ENCODE measurements at places on chromosomes 3 and 15.

DNA sequence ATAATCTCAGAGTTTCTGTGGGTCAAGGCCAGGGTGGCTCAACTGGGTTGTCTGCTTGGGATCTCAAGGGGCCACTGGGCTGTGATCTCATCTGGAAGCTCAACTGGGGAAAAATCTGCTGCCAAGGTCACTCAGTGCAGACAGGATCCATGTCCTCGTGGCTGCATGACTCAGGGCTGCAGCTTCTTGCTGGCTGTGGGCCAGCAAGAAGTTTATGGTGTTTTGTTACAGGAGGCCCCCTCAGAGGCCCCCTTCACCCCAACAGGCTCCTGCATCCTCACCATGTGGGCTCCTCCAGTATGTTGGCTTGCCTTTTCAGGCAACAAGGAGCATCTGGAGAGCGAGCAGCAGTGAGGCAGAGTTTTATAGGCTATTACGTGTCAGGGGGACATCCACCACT, 14.6 kb downstream of the OCA2 start:
- DNase-seq, result no peak

- DNase-seq, result no peak
Observed at GRCh38 chr3:109026821-109027220, 73.1 kb upstream of the GUCA1C start.

GRCh38 chr3:137761099-137761562, 3.0 kb upstream of the SOX14 start:
- no peak for DNase-seq

DNA sequence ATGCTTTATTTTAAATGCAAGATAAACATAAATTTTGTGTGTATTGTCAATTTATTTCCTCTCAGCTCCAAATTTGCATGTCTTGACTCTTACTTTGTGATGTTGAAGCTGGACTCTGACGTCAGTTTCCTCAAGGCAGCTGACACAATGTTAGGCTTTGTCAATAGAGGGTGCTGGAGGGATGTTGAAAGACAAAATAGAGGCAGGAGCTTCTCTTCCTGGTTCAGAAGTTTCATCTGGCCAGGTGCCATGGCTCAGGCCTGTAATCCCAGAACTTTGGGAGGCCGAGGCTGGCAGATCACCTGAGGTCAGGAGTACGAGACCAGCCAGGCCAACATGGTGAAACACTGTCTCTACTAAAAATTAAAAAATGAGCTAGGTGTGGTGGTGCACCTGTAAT, 408.6 kb downstream of the GBE1 start:
- peak; percentile 33 for DNase-seq

DNA sequence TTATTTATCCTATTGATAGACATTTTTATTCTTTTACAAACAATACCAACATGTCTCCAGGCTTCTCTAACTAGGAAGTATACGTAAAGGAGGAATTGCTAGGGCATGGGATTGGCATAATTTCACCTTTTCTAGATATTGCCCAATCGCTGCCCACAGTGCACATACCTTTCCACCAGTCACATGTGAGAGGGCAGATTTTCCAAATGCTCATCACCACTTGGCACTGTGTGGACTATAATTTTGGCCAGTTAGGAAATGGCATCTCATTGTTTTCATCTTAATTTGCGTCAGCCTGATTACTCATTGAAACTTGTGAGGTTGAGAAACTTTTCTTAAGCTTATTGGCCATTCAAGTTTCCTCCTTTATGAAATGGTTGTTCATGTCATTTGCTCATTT, 57.4 kb upstream of the POLR2M start:
- peak; percentile 89 for DNase-seq

DNA sequence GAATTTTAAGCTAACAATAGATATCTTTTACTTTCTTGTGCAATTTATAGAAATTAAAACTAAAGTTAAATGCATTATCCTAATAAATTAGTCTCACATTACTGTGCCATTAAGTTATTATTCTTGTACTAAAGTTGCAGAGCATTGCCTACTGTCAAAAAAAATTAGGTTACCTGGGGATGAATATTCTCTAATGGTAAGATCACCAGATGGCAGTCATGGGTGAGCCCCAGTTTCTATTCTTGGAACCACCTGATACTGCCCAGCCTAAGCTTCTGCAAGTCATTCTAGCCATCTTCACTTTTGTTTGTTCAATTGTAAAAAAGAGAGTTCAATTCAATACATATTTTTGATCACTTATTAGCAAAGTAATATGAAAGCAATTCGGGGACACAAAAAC, 213.2 kb downstream of the CADM2 start:
- no peak for DNase-seq

DNA sequence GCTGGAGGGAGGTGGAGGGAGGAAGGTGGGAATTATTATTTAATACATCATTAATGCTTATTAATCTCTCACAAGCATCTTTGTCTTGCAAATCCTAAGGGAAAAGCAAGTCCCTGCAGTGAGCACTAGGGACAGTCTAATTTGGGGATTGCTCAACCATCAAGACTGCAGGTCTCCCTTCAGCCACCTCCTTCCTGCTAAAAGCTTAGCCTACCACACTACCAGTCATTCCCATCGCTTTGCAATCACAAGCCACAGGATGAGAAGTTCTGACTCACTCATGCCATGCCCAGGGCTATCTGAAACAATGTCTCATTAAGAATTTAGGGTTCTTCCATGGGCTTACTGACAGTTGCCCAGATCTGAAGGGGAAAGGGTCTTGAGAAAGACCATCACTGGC, 51.0 kb upstream of the EIF1B start:
- DNase-seq, result no peak

GRCh38 chr3:171351676-171352075, 108.5 kb downstream of the TNIK start:
- DNase-seq, result peak; percentile 86

DNA sequence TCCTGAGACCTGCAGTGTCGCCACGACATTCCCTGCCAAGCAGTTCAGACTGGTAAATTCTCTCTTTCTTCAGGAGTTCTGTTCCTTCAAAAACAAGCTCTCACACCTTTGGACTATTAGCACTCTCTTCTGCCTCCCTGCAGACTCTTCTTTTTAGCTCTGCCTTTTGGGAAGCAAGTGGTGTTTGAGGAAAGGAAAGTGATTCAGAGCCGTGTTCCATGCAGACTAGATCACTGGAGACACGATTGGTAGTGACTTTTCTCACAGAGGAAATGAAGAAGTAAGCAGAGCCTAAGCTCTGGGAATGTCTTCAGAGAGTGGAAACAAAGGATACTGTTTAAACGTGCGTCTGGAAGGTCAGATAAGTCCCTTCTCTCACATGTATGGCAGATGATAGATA, 270.6 kb upstream of the TPRG1 start:
- no peak for DNase-seq

GRCh38 chr3:3189961-3190360, 10.5 kb upstream of the CRBN start:
- DNase-seq, result no peak

DNA sequence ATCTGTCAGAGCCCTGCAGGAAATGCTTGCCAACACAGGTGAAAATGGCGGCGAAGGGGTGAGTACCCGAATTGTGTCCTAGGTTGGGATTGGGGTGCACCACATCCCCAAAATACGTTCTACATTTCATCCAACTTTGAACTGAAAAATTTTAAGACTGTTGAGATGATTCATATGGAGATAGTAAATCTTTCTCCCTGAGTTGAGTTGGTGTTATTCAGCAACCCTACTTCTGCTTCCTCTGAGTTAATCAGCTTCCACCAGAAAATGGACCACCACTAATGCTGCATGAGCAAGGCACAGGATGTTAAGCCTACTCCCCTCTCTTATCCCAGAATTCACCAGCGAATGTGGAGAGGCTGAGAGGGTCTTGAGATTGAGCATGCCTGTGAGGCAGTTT, 192.9 kb downstream of the RYR3 start:
- no peak for DNase-seq

DNA sequence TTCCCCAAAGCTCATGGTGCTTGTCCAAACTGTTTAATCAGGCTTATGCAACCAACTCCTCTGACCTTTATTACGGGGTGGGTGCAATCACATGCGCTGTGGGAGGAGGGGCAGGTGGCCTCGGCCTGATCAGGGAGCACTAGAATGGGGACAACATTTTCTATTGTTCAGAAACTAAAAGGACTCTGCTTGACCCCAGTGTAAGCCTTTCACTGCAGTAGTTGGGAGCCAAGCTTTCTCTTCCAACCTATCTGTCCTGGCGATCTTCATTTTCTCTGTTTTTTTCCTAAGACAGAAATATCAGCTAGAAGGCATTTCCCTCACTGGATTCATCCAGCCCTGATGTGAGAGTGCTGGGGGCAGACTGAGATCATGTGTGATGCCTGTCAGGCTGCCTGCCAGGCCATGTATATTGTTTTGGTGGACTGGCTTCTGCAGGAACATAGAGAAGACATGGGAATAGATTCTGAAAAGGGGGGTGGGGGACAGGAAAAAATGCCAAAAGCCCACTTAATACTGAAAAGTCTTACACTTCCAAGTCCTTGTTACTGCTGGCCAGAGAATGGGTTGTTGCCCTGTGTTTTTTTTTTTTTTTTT, 627.0 kb upstream of the TBL1XR1 start:
- DNase-seq, result peak; percentile 84

GRCh38 chr15:52186651-52187486, 4.3 kb downstream of the GNB5 start:
- no peak for DNase-seq

DNA sequence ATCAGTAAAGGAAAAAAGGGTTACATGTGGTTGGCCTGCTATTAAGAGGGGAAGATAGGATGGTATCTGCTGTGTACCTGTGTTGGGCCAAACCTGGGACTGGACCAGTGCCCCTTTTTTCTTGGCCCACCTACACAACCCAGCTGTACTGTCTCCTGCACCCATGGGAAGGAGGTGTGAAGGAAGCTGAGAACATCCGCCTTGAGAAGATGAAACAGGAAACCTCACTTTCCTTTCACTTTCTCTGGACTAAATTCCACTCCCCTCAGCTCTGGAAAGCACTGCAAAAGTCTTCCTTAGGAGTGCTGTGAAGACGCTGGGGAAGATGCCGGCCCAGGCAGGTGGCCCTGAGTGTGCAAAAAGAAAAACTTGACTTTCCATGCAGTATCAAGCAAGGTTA, 37.6 kb downstream of the LRRN1 start:
- no peak for DNase-seq

DNA sequence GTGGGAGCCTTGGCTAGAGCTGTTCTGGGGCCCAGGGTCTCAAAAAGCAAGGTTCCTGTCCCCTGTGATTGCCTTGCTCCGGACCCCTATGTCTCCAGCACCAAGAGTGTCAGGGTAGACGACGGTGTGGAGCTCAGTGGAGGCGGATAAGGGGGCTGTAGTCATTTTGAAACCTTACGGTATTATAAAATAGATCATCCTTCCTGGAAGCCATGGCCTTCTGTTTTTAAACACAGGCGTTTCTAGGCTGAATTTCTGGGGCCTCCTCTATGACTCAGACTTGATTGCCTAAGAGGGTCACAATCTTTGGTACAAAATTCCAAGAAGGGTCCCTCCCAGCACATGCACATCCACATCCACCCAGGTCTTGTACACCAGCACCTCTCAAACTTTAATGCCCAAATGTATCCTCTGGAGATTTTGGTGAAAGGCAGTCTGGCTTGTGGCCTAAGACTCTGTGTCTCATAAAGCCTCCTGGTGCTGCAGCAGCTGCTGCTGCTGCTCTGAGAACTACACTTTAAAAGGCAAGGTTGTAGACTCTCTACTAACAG, 70.5 kb upstream of the XCR1 start:
- DNase-seq, result no peak

DNA sequence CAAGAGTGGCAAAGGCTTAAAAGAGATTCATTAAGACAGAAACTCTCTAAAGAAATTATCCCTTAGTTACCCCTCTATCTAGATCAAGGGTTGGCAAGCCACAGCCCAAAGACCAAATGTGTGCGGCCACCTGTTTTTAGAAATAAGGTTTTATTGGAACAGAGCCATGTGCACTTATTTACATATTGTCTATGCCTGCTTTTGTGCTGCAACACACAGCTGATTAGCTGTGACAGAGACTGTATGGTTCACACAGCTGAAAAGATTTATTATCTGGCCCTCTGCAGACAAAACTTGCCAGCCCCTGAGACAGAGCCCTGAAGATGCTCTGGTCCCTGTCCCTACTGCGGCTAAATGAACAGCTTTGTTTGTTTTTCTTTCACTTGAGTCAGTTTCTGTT, 88.1 kb downstream of the ADAMTS9 start:
- DNase-seq, result no peak

DNA sequence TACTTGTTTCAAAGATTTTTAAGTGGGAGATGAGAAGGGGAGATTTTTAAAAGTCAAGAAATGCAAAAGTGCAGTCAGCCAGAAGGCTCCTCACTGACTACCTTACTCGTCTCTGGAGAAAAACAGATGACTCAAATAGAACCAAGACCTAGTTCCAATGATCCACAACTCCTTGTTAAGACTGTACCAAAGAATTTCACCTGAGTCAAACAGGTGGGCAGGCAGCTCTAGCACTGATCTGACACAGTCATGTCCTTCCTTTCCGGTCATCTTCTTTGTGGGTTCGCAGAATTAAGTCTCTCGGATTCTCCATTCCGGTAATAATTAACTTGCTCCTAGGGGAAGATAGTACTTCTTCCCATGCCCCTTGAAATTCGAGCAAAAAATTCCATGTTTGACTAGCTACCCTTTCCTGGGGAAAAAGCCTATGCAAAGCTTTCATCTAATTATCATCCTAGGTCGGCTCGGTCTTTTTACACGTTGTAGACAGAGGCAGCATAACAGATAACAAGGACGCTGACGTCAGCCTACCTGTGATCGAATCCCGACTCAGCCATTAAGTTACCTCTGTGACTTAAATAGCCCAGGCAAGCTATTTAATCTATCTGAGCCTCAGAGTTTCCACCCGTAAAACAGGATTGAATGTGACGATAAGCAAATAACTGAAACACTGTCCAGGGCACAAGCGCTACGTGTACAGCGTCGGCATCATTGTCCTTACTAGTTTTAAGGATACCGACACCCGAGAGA, 758 bp downstream of the SELENOK start:
- DNase-seq, result no peak

DNA sequence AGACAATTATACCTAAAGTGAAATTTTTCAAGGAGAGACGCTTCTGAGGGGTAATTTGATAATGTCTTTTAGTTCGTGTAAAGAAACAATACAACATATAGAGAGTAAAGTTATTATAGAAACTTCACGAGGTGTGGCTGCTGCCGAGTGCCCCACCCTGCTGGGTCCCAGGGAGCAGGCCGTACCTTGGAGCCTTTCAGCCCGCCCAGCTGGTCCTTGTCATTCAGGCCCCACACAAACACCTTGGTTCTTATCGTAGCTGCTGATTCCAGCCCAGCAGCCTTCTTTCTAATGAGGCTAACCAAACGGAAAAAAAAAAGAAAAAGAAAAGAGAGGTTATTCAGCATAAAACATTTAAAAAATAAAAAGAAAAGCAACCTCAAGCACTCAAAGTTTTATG, 83.1 kb upstream of the OCA2 start:
- no peak for DNase-seq

- DNase-seq, result no peak
Observed at GRCh38 chr3:159030138-159030670, 228.3 kb downstream of the MFSD1 start.

- DNase-seq, result no peak
Observed at GRCh38 chr3:168618827-168619470, 523.2 kb upstream of the GOLIM4 start.

GRCh38 chr3:141058996-141059395, 7.8 kb downstream of the SPSB4 start:
- DNase-seq, result no peak

GRCh38 chr15:29433507-29434248, 164.1 kb upstream of the NSMCE3 start:
- no peak for DNase-seq

- no peak for DNase-seq
Observed at GRCh38 chr3:151843275-151843674, 29.4 kb downstream of the AADAC start.

All from epithelial cell of proximal tubule (primary cell).